ENCODE measurements at places on chromosomes 2 and 18.

DNA sequence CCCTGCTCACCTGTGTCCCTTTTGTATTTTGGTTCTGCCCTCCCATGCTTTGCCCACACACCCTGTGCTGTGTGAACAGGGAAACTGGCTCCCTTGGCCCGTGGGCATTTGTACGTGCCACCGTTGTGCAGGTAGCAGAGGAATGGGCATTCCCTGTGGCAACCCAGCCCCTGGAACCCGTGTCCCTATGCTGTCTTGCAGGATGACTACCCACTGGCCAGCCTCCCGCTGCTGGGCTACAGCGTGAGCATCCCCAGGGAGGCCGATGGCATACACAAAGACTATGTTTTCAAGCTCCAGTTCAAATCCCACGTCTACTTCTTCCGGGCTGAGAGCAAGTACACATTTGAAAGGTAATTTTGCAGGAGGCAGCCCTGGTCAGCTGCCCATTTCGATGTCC lies 15.3 kb downstream of the STK25 start:
- DNase-seq: no peak

DNA sequence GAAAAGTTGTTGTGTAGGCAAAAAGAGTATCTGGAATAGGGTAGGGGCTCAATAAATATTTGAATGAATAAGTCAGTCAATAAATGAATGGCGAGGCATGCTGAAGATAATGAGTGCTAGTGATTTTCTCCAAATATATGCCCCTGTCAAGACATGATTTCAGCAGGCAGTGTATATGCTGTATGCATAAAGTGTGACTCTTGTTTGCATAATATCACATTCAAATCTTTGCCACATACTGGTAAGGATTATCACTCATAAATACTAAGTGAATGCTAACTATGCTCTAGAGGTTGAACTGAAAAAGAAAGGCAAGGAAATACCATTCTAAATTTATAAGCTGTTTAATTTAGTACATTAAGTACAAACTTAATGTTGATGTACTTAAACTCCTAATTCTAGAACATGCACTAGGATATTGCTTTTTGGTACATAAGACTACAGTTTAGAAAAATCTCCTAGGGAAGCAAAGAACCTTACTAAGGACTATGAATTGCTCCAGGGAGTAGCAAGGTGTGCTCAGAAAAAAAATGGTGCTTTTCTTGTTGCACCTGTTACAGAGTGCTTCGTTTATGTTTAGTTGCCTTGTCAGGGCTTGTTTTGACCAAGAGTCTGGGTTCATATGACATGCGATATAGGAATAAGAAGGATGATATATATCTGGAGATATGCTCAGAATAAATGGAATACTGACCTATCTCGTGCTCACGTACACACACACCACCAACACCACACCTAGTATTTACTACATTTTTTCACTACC lies 224.0 kb upstream of the TANK start:
- no peak for DNase-seq

DNA sequence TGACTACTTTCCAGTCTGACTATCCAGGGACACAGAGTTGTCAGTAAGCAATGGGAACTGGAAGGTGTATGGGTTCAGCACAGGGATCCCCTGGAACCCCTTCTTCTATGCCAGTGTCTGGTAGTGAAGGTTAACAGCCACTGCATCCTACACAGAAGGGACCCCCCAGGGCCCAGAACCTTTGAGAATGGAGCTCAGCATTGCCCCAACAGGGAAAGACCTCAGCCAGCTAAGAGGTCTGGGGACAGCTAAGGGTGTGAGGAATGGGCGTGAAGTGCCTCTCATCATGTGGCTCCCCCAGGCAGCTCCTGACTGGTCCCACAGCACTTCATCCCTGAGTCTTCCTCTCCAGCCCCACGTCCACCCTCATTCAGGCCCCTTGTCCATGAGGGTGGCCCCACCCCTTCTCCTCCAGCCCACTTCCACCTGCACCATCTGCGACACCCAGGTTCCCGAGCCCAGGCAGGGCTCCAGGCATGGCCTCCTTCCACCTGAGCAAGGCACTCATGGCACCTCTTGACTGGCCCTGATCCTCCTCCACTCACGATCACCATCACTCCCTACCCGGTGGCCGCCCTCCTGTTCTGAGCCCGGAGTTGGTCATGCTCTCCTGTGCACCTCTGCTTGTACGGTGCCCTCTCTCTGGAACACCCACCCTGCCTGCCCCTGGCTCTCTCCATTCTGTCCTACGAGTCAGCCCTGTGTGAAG lies 77.1 kb downstream of the SFXN5 start:
- DNase-seq: no peak

DNA sequence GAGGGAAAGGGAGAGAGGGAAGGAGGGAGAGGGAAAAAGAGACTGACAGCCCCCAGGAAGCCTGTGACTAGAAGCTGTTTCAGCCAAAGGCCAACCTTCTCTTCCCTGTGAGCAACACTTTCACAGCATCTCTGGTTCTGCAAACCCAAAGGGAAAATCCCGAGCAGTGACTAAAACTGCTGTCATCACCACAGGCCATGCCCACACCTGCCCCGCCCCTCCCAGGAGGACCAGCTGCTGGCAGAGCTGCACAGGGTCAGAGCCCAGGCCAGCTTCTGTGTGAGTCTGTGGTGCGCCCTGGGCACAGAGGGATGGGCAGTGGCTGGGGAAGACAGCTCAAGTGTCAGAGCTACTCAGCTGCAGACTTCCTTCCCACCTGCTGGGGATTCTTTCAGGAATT lies 64.9 kb upstream of the OTOS start:
- no peak for DNase-seq

DNA sequence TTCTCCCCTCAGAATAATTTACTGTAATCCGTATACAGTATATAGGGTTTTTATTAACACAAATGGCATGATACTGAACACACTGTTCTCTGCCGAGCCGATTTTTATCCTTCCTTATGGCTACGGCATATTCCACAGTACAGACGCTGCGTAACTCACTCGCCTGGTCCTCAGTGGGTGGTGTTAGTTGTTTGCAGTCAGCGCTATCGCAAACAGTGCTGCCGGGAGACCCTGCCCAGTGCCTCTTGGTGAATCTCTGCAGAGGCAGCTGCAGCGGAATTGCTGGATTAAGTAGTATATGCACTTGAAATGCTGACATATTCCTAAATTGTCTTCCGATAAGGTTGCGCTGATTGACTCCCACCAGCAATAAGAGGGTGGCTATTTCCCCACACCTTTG lies 73.9 kb downstream of the MARCO start:
- no peak for DNase-seq

DNA sequence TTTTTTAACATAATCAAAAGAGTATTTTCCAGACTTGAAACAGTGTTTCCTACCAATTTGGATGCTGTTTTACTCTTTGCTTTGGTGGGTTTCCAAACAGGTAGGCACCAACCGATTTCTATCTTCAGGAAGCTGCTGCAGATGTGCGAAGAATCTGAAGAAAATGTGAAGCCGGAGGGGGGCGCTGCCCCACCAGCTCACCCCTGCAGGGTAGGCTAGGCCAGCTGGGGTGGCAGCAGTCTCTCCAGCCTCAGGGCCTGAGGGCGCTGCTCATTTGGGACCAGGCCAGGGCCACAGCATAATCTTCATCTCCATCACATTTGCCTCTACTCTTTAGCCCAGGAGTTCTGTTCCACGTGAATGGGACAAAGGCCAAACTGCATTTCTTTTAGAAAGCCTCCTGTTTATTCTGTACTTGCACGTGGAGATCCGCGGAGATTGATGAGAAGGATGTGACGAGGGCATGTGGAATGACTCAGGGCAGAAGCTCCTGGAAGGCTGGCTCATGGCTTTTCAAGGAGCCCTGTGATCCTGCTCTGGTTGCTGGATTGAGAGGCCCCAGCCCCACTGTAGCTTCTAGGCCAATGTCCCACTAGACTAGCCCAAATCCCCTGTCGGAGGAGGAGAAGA lies 84.2 kb upstream of the FAM136A start:
- no peak for DNase-seq

DNA sequence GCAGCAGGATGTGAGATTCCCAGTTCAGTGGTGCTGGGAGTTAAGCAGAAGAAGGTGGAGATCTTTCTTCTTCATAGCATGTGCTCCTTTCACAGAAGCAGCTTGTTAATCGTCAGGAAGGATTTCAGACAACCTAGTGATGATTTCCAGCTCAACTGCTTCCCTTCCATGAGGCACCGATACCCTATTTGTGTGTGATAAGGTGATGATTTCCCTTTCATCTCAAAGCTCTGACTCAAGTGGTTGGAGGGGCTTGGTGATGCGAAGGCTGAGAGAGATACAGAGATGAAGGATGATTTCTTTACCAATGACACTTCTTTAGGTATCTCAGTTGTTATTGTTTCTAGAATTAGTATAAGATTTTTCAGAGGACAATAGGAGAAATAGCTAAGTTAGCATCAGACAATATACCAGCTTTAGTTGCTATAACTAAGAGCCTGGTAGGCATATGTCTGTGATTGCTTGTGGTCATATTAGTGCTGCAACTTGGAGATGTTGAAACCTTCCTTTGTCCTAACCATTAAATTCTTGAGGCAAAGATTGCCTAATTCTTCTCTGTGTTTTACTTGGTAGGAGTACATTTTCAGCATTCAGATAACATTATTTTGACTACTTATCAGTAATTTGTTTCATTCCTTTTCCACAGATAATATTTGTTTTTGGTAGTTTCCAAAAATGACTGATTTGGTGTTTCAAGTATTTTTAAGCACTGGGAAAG lies 111.3 kb downstream of the PLCL1 start:
- no peak for DNase-seq

DNA sequence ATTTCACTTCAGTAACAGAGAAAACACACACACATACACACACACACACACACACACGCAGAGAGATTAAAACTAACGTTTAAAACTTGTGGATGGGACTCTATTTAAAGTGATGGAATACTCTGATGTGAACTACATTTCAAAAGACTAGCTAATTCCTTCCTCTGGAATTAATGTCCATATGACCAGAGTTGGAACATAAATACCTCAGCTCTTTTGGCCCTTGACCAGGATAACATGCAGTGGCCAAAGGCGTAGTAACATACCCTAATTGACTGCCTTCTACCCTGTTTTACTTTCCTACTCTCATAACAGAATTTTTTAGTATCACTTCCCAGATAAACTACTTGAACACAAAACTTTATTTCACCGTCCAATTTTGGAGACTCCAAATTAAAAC lies 671.3 kb upstream of the CHAC2 start:
- no peak for DNase-seq

- DNase-seq: no peak
Measured at GRCh38 chr2:188956961-188957360, 17.2 kb upstream of the COL3A1 start.

GRCh38 chr18:26771524-26771923 lies 94.0 kb downstream of the AQP4 start:
- no peak for DNase-seq

GRCh38 chr18:55875371-55875901 lies 287.4 kb upstream of the TCF4 start:
- no peak for DNase-seq

GRCh38 chr18:42156281-42156680 lies 201.2 kb downstream of the PIK3C3 start:
- DNase-seq: no peak

- DNase-seq: no peak
Measured at GRCh38 chr2:223932816-223933800, 12.0 kb downstream of the WDFY1 start.

GRCh38 chr18:7059276-7059675 lies 58.3 kb downstream of the LAMA1 start:
- DNase-seq: no peak

GRCh38 chr2:224173933-224174332 lies 134.8 kb upstream of the SERPINE2 start:
- DNase-seq: no peak

GRCh38 chr18:54558609-54559585 lies 32.1 kb upstream of the DYNAP start:
- DNase-seq: no peak

- DNase-seq: no peak
Measured at GRCh38 chr2:67878743-67879142, 184.1 kb downstream of the C1D start.

- DNase-seq: no peak
Measured at GRCh38 chr2:107263628-107264027, 377.7 kb upstream of the ST6GAL2 start.

DNA sequence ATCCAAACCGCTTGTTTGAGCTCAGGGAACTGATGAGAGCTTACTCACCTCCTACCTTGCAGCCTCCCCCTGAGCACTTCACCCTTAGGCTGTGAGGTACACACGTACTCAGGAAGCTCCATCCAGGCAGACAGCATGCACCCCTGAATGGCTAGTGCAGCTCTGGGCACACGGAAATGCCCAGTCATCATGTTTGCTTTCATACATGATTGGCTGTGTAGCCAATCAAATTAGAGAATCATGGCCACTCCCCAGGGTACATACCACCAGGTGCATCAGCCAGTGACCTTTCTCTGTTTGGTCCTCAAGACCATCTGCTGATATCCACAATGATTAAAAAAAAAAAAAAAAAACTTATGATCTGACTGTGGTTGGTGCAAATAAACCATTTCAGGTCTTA lies 42.1 kb downstream of the RNF152 start:
- DNase-seq: no peak

GRCh38 chr2:134352844-134353243 lies 99.0 kb downstream of the MGAT5 start:
- no peak for DNase-seq

DNA sequence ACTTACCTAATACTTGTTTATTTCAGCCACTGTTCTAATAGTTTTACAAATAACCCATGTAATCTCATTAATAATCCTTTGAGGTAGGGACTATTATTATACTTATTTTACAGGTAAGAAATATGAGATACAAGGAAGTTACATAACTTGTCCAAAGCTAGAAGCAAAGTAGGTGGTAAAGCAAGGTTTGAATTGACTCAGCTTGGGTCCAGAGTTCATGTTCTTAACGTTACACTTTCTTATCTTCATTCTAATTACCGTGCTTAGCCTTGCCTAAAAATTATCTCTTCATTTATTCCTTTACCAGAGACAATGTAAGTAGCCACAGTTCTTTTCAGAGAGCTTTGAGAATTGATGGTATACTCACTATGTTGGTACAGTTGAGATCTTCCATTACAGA lies 743.6 kb downstream of the KCNJ3 start:
- no peak for DNase-seq

DNA sequence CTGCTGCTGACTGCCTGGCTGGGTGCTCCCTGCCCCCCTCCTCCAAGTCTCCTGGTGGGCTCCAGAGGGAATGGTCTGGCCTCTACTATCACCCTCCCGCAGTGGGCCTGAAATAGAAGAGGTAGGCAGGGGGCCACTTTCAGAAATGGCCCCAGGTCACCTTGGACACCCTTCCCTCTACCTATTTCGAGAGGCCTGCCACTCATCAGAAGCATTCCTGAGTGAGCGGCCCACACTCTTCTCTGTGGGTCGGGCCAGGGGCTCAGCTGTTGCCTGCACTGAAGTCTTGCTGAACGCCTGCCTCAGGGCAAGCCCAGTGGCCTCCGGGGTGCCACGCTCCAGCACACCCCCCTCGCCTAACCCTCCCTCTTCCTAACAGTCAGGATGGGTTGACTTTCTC lies 124.9 kb downstream of the TNS1 start:
- DNase-seq: no peak

GRCh38 chr2:110679337-110679707 lies 1.5 kb upstream of the BUB1 start:
- no peak for DNase-seq

GRCh38 chr2:21276163-21276562 lies 152.4 kb downstream of the TDRD15 start:
- no peak for DNase-seq

GRCh38 chr2:21281791-21282514 lies 158.2 kb downstream of the TDRD15 start:
- DNase-seq: no peak
